ENCODE measurements at places on chromosomes 3 and 15.

DNA sequence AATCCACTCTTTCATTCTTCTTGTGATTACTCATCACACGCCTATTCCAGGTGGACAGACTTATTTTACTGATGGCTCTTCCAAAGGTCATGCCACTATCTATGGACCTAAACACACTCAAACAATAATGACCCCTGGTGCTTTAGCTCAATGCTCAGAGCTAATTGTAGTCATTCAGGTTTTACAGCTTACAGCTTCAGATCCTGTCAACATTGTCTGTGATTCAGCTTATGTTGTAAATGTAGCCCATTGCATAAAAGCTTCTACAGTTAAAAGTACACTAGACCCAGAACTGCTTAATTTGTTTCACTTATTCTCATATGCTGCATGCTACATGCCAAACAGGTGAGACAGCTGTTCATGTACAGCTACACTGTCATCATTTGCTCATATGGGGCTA lies 49.2 kb downstream of the LSM3 start:
- peak; percentile 4 for DNase-seq

DNA sequence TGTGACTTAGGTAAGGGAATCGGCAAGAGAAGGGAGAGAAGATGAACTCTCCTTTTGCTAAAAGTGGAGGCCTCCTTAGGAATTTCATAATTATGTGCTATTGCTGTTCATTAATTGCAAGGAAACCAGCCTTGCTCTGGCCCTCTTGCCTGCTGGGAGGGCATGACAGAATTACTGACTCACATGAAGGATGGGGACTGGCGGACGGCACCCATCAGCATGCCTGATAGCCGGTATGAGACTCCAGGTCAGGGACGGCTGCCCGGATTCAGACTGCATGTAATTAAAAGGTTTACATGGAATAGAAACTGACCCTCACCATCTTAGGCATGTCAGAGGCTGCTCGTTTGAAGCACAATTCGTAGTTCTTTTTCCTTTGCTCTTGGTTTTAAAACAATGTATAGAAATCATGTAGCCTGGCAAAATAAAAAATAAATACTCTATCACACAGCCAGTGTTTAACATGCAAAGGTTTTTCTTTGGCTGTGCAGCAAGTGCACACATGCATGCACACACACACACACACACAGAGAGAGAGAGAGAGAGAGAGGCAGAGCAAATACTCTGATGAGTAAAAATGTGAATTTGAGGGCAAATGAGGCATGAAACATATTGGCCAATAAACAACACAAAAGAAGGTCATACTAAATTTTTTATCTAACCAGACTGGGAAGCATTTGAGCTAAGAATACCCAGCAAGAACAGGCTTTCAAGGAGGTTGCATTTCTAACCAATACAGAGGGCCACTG lies 82.7 kb downstream of the FOXB1 start:
- no peak for DNase-seq

DNA sequence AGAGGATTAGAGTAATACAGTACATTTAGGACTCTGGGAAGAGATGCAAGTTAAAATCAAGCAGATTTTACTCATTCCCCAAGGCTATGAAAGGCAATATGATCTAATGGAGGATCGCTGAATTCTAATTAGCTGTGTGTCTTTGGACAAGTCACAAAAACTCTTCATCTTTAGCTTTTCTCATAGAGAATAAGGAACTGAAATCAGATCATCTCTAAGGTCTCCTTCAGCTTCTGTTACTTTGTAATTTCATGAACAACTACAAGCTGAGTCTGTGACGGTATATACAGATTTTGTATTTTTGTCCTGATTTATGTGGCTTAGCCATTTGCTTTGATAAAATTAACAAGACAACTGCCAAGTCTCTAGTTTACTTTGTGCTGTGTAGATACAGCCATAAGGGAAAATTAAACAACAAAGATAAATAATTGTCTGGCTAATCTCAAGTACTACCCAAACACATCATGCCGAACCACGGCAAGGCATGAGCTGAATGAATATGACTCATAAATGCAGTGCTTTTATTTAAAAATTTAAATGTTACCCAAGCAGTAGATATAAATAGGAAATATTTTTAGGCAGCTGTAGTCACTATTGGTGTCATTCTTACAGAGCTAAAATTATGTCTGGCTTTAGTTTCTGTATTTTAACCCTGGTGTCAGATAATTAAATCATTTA lies 81.5 kb downstream of the GAP43 start:
- DNase-seq, result no peak

DNA sequence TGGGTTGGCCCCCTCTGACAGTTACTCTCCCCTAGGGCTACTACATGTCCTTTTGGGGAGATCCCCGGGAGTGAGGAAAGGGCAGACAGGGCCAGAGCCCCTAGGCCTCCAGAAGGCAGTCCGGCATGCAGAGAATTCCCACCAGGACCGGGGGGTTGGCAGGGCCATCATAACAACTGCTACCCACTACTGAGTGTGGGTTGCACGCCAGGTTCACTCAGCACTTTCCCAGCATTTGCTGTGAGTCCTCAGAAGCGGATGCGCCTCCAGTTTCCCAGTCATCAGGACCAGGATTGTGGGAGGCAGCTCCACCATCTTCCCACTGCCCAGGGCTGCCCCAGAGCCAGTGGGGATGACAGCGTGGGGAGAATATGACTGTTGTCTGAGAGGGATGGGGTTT lies 51.2 kb upstream of the HERC1 start:
- no peak for DNase-seq

- DNase-seq, result peak; percentile 8
Measured at GRCh38 chr3:16570113-16570512, 35.1 kb downstream of the DAZL start.

DNA sequence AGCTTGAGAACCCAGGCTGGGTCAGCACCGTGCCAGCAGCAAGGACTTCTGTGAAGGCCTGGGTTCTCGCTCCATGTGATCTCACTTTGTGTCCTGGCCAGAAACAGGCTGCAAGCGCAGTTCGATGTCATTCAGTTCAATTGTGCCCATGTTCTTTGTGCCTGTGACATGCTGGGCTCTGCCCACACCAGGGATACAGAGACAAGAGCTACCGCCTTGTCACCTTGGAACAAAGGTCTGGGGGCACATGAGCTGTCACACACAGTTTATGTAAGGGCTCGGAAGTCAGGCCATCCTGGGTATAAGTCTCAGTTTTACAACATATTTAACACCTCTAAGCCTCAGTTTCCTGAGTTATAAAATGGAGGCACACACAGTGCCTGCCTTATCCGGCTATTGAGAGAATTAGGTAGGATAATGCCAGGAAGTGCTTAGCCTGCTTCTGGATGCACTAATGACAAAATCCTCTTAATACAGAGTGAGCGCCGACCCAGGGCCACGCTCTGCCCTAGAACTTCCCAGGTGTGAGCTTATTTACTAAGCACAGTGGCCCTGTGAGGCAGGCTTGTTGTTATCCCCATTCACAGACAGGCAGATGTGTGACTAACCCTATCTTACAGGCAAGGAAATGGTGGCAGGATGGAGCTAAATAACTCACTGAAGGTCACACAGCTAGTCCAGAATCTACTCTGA lies 50.4 kb upstream of the LIMD1 start:
- DNase-seq, result no peak

- DNase-seq, result no peak
Measured at GRCh38 chr15:86522721-86523120, 443.1 kb downstream of the AGBL1 start.

- no peak for DNase-seq
Measured at GRCh38 chr3:106242781-106243180, 374.0 kb upstream of the CBLB start.

DNA sequence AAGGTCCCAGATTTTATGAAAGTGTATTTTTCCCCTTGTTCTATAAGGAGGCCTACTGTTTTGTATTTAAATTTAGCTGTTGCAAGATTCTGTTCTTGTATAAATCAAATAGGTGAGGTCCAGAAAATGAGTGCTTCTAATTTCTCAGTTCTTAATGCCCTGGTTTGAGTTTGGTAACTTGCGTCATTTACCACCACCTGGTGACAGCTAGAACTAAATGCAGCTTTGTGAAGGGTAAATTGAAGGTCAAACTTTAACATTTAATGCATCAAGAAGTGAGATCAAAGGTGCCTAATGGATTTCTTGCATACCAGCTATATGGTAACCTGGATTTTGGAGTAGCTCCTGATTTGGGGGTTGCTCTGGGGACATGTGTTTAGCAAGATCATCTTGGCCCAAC lies 50.7 kb upstream of the POLR2M start:
- DNase-seq, result no peak

- DNase-seq, result no peak
Measured at GRCh38 chr15:47384341-47384740, 333.0 kb upstream of the SEMA6D start.

GRCh38 chr15:31474059-31474868 lies 147.6 kb downstream of the KLF13 start:
- no peak for DNase-seq

DNA sequence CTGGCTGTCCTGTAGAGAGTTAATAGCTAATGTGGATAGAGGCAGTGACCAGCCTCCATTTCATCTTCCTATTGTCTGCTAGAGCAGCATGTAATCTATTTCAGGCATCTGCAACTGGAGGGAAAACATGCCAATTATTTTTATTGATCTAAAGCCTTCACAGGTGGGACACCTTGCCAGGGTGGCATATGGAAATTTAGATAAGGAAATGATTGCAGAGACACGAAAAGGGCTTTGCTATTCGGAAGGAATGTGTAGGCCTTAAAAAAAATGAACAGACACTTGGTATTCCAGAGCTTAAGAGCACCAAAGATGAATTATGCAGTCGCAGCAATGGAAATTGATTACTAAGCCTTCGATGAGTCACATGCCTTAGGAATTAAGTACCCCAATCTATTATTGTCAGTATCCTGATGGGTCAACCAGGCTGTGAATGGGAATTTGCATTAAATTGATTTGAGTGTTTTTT lies 454.7 kb downstream of the SQOR start:
- no peak for DNase-seq

DNA sequence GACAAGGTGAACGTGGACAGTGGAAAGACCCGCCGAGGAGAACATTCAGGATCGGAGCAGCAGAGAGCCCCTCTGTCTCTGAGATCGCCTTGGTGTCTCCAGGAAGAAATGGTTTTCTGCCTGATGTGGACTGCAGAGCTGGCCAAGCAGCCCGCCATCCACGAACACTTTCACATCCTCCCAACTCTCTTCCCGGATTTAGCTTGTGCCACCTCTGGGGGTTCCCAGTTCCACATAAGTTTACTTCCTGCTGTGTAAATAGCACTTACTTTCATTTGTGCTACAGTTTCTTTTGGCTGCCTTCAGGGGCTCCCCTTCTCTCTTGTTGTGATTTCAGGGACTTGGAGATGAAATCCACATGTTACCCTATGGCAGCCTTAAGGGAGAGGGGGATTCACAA lies 48.4 kb downstream of the SEMA5B start:
- no peak for DNase-seq

DNA sequence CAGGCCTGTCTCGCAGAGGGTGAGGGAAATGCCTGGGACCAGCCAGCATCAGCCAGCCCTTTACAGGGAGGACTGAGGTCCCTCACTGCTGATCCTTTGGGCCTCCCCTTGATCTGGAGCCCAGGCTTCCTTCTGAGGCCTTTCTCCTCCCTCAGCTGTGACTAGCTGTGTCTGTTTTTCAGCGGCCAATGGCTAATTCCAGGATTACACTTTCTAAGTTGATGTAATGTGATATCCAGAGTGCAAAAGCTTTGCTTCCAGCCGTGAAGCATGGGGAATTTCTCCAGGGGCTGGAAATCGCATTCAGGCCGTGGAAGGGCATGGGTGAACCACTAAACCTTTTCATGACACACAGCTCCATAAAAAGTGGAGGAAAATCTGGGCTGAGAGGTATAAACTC lies 157.6 kb downstream of the SHQ1 start:
- no peak for DNase-seq

- DNase-seq, result no peak
Measured at GRCh38 chr15:97501291-97501690, 459.2 kb upstream of the ARRDC4 start.

DNA sequence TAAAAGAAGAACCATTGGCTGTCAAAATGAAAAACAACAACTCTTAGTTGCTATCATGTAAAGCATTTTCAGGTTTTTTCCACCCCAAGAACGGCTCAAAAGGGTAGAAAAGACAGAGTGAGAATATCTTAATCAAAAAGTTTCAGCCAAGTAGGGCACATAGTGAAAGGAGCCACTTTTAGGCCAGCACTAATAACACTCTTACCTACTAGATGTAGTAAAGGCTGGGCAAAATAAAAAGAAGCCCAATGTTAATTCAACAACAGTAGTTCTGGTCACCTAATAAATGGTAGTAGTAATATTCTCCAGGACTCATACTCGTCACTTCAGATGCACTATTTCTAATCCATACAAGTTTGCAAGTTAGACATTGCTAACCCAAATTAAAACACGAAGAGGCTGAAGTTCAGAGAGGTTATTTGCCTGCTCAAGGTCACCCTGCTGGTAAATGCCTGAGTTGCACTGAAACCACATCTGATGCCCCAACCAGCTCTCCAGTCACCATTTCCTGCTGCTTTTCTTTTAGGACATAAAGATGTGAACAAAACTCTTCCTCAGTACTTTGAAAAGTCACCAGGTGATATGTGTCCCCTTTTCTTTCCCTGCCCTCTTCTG lies 7.5 kb downstream of the GOLIM4 start:
- peak; percentile 12 for DNase-seq

DNA sequence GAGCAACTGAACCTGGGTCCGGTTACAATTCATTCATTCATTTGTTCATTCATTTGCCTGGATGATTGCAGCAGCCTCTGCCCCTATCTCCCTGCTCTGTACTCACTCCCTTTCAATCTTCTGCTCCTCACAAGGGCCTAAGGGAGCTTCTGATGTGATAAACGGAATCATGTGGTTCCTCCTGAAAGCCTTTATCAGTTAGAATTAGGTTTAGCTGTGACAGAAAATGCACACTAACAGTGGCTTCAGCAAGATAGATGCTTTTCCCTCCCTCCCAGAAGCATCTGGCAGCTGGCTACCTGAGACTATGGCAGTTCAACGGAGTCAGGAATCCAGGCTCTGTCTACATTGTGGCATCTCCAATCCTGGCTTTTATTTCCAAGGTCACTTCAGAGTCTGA lies 196.0 kb downstream of the ADAMTS9 start:
- no peak for DNase-seq

DNA sequence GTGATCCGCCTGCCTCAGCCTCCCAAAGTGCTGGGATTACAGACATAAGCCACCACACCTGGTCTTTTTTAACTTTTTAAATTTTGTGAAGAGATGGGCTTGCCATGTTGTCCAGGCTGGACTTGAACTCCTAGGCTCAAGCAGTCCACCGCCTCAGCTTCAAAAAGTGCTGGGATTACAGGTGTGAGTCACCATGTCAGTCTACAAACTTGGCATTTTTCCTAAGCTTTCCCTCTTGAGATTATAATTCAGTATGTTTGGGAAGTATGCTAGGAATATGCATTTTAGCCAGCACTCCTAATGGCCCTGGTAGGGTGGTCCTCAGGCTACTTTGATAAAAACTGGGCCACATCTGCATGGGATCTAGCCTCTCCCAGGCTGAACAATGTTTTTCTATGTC lies 4.4 kb downstream of the WDR73 start:
- no peak for DNase-seq

GRCh38 chr3:16252988-16253387 lies 11.8 kb downstream of the DPH3 start:
- DNase-seq, result no peak

Data from NCI-H510A treated with DMSO at 0.1 percent for 48 hours (cell line).